ENCODE measurements at places on chromosomes 11 and 22. TPM values are rescaled to one million over a fixed set of nuclear protein-coding genes. Genes with fewer than 3 reads are reported as not detected.

DNA sequence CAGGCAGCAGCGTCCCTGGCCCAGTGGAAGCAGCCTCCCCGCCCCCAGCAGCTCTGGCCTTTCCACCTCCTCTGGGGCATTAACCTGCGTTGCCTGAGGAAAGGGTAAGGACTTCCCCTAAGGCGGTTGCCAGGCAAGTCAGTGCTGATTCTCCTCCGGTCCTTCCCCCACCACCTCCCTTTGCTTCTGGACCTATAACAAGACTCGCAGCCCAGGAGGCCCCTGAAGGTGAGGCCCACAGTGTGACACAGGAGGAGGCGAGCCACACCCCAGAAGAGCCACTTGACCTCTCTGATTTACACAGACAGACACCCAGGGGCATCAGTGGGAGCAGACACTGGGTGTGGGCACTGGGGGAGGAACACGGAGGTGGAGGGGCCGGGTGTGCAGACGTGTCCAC, 35.4 kb downstream of the ASCL2 start:
- no peak for DNase-seq

GRCh38 chr11:72712168-72712751, 38.0 kb upstream of the PDE2A start:
- DNase-seq: no peak

GRCh38 chr11:69630017-69630416, 10.9 kb upstream of the CCND1 start:
- peak; percentile 24 for DNase-seq

DNA sequence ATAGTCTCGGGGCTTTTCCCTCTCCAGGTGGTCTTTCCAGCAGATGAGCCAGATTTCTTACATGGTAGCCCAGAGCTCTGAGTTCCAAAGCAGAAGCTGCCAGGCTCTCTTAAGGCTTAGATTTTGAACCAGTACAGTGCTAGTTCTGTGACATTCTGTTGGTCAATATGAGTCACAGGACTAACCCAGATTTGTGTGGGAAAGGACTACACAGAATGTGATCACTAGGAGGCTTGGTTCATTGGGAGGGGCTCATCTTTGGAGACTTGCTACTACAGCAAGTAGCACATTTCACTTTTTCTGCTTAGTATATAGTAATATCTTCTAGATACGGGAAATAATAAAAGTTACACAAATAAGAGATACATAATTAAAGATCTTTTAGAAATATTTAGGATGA, 24.1 kb downstream of the RNF214 start:
- peak; percentile 59 for DNase-seq

DNA sequence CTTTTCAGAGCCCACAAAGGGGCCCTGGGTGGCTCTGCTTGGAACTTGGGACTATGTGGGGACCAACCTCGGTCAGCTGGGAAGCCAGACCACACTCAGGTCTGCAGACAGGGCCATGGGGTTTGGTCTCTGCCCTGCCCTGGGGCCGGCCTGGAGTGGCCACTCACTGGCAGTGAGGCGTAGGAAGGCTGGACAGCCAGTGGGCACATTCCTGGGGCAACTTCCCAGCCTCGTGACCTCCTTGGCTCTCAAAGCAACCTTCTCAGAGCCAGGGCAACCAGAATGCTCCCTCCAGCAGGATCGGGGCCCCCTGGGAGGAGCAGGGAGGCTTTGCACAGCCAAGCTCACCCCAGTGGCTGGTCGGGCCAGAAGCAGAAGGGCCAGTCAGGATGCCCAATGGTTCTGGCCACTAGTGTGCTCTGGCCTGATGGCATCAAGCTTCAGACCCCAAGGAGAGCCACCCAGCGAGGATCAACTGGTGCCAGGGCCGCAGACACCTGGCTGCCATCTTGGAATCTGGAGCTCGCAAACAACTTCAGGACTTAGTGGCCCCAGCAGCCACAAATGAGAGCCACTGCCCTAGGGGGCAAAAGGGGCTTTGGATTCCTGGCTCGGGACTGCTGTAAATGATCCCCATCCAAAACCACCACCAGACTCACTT, 87.1 kb downstream of the MYEOV start:
- no peak for DNase-seq

GRCh38 chr11:128693416-128693712, 508 bp upstream of the FLI1 start:
- no peak for DNase-seq

DNA sequence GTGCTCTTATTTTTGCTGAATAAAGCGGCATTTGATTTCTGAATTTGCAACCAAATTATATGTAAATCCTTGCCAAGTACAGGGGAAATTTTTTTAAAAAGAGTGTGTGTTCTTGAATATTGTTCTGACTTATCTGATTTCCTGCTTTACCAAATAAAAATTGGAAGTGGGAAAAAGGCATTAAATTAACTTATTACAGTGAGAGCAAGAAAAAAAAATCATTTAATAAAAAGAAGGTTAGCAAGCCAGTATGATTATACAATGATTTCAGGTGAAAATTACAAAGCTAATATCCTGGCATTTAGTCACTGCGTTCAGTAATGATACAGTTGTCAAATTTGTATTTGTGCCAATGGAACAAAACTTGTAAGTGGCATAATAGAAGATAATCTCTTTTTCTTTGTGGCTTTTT, 82.1 kb upstream of the PPARA start:
- DNase-seq: no peak

GRCh38 chr11:21113876-21114275, 444.5 kb downstream of the NELL1 start:
- no peak for DNase-seq

GRCh38 chr11:2515401-2516275, 70.8 kb downstream of the KCNQ1 start:
- no peak for DNase-seq

DNA sequence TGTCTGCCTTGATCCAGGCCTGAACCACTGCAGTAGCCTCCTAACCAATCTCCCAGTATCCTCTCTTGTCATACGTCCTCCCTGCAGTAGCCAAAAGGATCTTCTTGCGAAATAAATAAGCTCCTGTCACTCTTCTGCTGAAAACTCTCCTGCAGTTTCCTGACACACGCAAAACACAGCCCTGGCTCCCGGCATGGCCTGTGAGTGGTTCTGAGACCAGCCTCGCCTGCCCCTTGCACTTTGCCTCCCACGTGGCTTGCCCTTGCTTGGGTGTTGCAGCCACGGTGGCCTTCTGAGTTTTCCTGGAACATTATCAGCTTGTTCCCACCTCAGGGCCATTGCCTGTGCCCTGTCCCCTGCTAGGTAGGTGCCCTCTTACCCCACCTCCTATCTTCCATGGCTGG, 7.2 kb downstream of the ZC3H7B start:
- DNase-seq: no peak

DNA sequence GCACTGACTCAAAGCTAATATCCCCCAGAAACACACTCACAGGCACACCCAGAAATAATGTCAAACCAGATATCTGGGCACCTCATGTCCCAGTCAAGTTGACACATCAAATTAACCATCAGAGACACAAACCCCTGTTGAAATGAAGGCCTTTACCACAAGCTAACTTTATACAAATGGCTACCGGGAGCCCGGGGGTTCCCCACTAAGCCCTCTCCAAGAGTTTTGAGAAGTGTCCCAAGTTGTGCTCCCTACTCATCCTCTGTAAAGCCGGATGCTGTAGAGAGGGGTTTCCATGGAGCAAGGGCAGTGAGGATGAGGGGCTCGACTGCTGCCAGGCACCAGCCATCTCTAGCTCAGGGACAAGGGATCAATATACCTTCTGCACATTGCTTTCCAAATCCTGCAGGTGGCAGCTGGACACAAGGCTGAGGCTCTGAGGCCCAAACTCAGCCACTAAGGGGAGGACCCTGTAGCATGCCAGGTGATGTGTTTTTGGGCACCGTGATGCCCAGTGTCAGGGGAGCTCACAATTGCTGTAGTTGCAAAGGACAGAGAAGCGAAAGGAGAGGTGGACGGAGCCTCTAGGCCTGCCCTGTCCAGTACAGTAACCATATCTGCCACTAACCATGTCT, 145.7 kb downstream of the TTC17 start:
- DNase-seq: peak; percentile 20

GRCh38 chr11:35190804-35191348, 51.9 kb downstream of the CD44 start:
- DNase-seq: no peak

DNA sequence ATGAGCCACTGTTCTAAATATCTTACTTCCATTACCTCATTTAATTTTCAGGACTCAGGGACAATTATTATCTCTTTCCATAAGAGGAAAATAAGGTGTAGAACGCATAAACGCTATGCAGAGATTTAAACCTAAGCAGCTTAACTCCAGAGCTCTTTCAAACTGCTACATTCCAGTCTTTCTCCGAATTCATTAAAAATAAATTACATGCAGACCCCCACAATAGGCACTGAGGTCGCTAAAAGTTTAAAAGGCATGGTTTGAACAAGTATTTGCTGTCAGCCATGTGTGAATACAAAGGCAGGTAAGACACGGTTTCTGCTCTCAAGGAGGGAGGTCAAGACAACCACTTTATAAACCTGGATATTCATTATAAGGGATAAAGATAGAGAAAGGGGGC, 983 bp downstream of the NARS2 start:
- DNase-seq: no peak

DNA sequence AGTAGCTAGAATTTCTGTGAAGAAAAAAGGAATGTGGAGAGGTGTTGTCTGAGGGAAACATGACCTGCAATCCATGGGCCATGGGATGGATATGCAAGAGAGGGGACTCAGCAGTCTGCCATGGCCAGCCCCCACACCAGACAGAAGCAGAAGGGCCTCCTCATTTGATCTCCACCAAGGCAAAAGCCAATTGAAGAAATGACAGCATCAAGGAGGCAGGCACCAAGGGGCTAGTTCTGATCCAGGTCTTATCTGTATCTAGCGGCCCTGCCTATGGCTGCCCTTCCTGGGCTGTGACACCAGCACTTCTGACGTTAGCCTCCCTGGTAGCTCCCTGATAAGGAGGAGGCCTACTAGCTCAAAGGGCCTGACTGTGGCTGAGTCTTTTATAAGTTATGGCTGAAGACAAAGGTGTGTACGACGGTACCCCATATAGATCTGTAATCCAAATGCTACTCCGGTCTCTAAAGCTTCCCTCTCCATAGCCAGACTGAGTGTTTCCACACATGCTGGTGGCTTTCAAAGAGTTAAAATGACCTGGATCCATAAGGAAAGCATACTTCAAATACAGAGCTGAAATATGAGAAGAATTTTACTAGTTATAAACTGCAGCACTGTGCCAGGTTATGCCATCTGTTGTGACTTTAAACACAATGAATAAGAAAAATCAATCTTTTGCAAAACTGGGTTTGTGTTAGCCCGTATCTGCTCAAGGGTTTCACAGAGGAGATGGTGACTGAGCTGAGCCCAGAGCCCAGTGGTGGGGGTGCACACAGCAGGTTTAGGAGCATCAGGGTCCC, 34.4 kb downstream of the HIRA start:
- DNase-seq: no peak

- DNase-seq: no peak
Measured at GRCh38 chr22:19888131-19888746, 33.6 kb upstream of the GNB1L start.

DNA sequence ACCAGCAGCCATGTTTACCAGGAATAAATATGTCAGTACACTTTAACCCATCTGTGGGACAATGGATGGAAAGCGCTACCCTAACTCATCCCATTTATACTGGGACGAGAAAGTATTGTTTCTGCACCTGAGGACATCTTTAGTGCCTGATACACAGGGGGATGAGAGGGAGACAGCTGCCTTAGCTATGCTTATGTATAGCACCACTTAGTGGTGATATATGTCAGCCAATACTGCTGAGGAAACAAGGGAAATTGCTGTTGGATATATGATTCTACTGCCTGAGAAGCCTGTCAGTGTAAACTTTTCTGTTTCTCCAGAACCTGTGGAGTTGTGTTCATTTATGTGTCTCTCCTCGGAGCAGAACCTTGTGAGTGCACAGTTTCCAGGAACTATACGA, 13.3 kb upstream of the CEP295 start:
- peak; percentile 20 for DNase-seq

DNA sequence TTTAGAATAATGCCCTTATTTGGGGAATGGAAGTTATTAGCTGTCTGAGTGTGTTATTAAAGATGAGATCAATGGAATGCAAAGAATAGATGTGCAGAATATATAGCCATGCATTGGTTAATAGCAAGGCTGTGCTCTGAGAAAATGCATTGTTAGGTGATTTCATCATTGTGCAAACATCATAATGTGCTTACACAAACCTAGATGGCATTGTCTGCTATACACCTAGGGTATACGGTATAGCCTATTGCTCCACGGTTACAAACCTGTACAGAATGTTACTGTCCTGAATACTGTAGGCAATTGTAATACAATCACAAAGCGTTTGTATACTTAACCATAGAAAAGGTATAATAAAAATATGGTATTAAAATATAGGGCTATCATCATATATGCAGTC, 25.5 kb downstream of the SLC5A12 start:
- no peak for DNase-seq

DNA sequence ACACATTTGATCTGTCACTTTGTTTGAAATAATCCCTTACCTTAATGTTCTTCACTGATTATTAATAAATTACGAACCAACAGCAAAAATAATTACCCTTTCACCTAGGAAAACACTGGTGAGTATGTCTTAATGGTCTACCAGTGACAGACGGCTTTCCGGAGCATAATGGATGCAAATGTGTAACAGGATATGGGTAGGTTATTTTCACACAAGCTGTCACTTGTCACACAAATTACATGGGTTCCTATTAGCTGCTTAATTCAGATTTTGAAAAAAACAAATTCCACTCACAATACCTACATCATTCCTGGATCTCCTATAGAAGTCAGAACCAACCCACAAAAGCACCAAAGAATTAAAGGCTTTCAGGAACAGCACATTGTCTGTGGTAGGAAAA, 127.9 kb downstream of the WT1 start:
- DNase-seq: no peak

DNA sequence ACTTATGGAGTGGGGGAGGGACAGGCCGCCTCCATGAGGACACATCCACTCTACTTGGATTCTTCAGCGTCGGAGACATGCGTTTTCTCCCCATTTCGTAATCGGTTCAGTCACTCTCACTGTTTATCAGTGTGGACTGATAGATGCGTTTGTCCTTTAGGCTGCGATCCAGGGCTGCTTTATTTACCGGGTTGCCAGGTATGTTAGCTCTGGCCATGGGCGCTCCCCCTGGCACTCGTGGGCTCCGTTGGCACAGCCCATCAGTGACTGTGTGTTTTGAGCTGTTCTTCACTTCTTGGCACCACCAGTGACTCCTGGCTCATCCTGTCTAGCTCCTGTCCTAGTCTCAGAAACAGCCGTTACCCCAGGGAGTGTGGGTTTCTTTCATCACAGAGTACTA, 1203.3 kb downstream of the BRD1 start:
- DNase-seq: no peak

NAALAD2 gene
- total RNA-seq: 0.20 TPM

KIRREL3 gene
- 30.8 TPM for total RNA-seq

MUC6 gene
- total RNA-seq: not detected

EMID1 gene
- total RNA-seq: not detected

INS gene
- not detected for total RNA-seq

CCDC15 gene
- 2.4 TPM for total RNA-seq

TSPAN18 gene
- not detected for total RNA-seq

CDON gene
- 2.8 TPM for total RNA-seq

PVALB gene
- total RNA-seq: not detected

CREB3L1 gene
- 327 TPM for total RNA-seq

Measured in HFFc6 (cell line).